ENCODE measurements at places on chromosomes 5 and 9. TPM values are rescaled to one million over a fixed set of nuclear protein-coding genes. Genes with fewer than 3 reads are reported as not detected.
A peak's percentile ranks its signal among the peaks of the same experiment; 100 is the strongest.

GRCh38 chr5:175772747-175773533 is 98.4 kb upstream of the CPLX2 start:
- DNase-seq = peak; percentile 20

- DNase-seq = peak; percentile 17
Measured at GRCh38 chr9:107999011-107999410, 509.4 kb upstream of the KLF4 start.

GRCh38 chr9:92385477-92385876 is 18.9 kb downstream of the OGN start:
- DNase-seq = peak; percentile 35

TMEM215 gene
- total RNA-seq = not detected

FGF10 gene
- total RNA-seq = not detected

DNA sequence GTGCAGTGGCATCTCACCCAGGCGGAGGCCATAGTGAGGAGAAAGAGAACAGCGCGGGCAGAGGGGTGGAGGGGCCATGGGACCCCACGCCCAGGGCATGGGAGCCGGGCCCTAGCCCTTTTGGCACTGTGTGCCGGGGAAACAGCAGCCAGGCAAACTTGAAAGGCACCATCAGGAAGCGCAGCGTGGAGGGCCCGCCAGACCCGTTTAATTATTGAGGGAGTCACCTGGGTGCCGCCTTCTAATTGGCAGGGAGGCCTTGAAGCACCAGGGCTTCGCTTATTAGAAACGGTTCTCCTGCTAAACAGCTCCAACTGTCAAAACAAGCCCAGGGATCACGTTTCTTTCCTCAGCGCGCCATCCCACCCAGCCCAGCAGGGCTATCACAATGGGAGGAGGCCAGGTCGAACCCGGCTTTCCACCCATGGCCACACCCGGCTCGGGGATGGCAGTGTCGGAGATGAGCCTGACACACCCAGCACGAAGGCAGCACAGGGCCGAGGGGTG is 104.6 kb upstream of the SARDH start:
- DNase-seq = no peak

DNA sequence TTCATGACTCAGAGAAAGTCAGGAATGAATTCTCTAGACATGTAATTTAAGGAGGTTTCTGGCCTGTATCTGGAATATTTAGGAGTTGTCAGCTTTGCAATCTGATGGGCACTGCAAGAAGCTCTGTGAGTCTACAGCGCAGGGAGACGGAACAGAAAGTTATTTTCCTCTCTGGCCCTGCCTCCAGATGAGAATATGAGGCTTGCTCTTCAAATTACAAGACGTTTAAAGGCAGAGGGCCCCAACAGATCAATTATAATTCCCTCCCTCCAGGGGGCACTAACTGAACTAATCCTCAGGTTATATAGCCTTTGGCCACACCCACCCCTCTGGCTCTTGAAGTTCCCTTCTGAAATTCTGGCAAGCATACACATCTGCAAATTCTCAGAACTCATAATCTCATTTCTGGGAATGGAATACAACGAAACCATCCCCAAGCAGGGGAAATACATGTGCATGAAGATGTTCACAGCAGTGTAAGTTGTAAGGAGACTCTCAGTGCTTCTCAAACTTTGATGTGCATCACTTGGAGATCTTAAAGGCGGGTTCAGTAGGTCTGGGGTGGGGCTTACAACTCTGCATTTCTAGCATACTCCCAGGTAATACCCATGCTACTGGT is 307.6 kb downstream of the CWC27 start:
- peak; percentile 56 for DNase-seq

Data from M059J (cell line).